ENCODE measurements at places on chromosomes 16 and 17.

DNA sequence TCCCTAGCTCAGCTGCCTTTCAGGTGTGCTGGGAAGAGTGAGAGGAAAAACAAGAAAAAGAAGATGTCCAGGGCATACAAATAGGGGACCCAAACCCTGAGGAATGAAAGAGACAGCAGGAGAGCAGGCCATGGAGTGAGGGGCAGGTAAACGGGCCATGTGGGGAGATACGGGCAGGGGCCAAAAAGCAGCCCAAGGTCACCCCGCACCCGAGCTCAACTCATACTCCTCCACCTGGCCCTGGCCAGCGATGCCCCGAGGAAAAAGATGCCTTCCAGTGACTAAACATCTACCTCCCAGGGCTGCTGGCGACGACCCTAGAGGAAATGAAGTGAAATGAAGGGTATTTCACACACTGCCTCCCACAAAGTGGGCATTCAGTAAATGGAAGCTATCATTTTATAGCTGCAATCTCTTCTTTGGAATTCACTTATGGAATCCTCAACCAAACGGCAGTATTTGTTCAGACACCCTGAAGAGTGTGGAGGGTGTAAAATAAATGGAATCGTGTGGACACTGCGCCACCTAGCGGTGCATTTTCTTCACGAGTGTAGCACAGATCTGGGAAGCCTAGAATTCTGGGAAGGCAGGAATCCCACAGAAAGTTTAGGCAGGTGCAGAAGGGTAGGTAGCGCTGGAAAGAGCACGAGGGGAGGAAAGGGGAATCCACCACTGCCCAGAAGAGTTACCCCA, 14.9 kb downstream of the ELAC2 start:
- peak; percentile 27 for DNase-seq

DNA sequence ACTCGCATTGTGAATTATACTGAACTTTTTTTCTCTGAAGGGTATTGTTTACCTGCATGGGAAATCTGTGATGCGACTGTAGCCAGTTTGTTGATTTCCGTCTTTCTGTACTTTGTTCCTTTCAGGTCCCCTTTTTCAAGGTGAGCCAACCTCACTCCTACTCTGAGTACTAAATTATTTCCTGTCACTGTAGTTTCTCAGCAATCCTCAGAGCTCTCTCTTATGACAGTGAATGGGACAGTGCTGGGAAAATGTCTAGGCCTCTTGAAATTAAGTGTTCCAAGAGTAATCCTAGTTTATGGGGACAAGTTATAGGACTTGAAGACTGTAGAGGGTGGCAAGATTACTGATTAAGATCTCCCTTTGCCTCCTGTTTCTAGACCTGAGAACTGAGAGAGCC, 167.6 kb downstream of the CNTNAP4 start:
- DNase-seq = no peak

DNA sequence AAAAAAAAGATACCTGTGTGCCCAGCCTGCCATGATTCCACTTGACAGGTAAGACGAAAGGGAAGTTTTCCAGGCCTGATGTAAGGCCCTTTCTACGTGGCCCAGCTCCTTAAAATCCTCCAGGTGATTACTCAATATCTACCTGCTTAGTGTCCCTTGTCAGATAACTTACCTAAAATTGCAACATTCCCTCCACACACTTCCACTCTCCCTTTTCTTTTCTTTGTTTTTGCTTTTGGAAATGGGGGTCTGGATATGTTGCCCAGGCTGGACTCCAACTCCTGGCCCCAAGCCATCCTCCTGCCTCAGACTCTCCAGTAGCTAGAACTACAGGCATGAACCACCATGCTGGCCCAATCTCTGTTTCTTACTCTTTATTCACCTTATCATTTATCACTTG, 7.2 kb upstream of the PLXDC1 start:
- no peak for DNase-seq

GRCh38 chr17:48625495-48626244, 488 bp downstream of the HOXB9 start:
- DNase-seq = peak; percentile 35

- no peak for DNase-seq
Measured at GRCh38 chr16:17311333-17312093, 159.2 kb downstream of the XYLT1 start.

DNA sequence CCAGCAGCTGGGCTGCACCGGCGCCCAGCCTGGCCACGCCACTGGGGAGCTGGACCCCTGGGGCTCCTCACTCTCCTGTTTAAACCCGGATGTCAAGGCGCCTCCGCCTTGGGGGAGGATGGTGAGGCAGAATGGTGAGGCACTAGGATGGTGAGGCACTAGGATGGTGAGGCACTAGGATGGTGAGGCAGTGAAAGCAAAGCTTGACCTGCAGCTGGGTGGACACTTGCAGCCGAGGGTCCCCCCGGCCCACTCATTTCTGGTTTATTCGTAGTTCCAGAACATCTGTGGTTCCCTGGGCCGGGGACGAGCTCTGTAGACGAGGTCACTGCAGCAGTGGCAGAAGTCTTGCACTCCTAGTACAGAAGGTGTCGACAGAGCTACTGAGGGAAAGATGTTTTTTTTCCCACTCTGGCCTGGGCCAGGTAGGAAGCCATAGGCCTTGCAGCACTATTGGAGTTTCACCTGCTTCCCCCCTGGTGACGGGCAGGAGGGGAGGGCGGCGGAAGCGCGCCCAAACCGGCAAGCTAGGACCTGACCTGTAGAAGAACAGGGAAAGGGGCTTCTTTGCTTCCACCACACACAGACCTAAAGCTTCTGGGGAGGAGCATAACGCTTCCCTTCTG, 1.1 kb upstream of the HNF1B start:
- no peak for DNase-seq

DNA sequence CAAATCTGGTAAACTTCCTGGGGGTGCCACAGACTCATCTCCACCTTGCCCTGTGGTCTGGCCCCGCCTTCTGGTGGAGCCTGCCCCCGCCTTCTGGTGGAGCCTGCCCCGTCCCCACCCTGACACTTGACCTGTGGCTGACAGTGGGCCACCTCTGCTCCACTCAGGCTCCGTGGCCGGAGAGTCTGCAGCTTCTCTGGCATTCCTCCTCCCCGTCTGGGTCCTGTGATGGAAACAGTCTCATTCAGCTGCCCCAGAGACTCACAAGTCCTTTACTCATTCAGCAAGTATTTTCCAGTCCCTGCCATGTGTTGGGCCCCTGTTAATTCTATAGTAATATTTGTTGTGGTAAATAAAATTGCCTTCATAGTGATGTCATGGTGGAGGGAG, 21.0 kb upstream of the G6PC1 start:
- DNase-seq = no peak

DNA sequence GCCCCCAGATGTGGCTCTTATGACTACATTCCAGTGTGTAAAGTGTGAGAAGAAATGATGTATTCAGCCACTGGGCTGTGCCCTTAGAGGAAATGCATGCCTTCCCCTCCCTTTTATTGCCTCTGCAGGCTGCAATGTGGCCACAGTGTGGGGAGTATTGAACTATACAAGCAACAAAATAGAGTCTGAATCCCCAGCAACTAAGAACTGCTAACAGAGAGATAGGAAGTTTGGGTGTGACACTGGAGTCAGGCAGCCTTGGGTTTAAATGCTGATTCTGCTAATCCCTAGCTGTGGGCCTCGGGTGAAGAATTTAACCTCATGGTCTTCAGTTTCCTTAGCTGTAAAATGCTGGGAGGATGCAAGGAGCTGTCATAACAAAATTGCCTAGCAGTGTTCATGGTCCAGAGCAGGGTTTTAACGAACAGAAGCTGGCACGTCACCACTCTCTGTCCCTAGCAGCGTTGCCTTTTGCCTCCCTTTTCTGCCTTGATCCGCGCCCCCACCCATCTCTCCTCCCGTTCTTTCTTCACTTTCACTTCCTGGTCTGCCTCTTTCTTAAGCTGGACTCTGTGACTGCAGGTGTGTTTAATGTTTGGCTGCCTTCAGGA, 50.3 kb downstream of the KPNA2 start:
- DNase-seq = peak; percentile 17

- DNase-seq = no peak
Measured at GRCh38 chr16:64287655-64288528, 834.0 kb downstream of the CDH11 start.

GRCh38 chr16:82134846-82135245, 35.2 kb downstream of the MPHOSPH6 start:
- no peak for DNase-seq

DNA sequence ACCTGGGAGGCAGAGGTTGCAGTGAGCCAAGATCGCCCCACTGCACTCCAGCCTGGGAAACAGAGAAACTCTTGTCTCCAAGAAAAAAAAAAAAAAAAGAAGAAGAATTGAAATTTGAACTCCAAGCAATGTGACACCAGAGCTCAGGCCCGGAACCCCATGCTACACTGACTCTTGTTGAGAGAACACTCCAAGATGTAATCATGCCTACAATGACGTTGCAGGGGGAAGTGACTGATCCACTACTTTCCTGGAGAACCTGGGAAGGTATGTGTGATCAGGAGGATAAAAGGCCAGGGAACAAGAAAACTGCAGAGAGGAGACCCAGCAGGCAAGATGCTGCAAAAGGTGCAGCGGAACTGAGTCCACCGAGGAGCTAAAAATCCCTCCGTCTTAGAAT, 57.9 kb downstream of the ADCY9 start:
- DNase-seq = no peak

- DNase-seq = no peak
Measured at GRCh38 chr17:58677194-58677880, 14.5 kb downstream of the TEX14 start.

DNA sequence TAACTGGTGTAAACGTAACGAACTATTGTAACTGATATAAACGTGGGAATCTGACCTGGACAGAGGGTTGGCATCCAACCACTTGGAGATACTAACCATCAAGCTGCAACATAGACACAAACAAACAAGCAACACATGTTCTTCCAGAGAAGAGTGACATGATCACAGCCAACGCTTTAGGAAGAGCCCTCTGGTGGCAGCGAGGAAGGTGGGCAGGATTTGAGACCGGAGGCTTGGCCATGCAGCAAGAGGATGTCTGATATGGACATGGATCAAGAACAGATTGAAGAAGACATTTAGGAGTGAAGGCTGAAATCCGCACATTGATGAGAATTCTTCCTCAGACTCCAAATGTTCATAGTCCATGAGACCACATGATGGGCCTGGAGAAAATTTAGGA, 40.3 kb upstream of the TNRC6A start:
- DNase-seq = no peak

DNA sequence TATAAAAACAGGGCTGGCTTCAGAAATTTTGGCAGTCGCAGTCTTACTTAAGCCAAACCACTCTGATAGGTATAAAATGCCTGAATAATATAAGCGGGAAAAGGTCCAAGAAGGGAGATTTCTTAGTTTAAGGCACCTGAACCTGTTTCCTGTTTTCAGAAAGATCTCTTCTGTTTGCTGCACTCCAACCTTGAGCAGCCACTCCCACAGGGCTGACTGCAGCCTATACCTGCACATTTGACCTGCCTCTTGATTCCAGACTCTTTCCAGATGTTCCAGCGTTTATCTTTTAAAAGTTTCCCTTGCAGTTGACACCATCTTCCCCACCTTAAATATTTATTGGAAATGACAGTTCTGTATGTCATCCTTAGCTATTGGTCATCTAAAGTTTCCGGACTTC, 132.2 kb downstream of the SKAP1 start:
- no peak for DNase-seq

DNA sequence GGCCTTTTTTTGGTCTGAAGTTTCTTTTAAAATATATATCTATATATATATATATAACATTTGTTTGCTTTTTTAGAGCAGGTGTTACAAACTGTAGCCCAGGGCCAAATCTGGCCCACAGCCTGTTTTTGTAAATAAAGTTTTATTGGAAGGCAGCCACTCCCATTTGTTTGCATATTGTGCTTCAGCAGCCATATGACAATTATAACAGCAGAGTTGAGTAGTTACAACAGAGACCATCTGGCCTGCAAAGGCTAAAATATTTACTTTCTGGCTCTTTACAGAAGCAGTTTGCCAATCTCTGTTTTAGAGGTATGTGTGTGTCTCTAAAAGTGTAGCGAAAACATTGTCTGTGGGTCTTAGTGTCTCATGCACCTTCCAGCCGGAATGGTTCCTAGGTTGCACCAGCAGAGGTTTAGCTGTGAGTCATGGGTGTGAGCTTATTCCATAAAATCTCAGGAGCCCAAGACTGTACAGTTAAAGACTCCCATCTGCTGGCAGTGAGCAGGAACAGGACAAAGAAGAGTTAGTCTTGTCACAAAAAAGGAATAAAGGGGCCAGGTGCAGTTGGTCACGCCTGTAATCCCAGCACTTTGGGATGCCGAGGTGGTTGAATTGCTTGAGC, 23.8 kb downstream of the LCMT1 start:
- no peak for DNase-seq

- DNase-seq = peak; percentile 8
Measured at GRCh38 chr16:79519448-79519847, 81.1 kb downstream of the MAF start.

- DNase-seq = peak; percentile 52
Measured at GRCh38 chr17:32998111-32998886, 6.7 kb downstream of the SPACA3 start.

DNA sequence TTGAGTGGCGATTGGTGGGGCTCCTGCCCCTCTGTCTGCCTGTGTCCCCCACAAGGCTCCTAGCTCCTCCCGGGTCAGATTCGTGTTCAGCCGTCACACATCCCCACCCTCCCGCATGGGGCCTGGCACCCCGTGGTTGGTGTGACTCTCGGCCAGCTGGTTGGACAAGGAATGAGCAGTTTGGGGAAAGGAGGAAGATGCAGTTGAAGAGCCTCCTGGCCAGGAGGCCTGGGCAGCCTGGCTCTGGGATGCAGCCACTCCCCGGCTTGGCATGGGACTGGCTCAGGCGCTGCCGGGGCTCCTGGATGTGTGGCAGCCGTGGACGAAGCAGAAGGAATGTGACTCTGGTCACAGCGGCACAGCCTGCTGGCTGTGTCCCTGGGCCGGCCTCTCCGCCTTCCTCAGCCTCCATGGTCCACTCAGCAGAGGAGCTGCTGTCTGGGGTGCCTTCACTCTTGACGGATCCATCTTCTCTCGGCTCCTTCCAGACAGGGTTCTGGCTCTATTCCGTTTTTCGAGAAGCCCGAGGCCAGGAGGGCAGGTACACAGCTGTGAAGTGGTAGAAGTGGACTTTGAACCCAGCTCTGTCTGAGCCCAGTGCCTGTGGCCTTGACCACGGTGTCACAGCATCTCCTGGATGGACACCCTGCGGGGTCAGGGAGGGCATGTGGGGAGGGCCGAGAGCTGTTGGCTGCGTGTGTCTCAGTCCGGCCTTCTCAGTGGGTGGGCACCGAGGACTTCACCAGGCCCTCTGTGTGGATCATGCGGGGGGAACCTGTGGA, 2.1 kb downstream of the TRAF7 start:
- DNase-seq = no peak

DNA sequence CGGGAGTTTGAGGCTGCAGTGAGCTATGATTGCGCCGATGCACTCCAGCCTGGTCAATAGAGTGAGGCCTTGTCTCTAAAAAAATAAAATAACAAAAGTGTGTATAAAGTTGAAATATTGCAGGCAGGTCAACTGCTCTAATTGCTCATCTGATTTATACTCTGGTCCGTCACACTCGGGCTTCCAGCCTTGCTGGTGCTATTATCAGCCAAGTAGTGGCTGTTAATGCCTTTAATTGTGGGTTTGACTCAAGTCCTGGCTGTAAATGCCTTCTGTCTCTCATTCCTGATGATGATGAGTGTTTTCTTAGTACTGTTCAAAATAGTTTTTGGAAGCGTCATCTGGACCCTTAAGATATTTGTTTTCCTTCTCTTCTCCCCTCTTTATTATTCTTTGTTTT, 18.4 kb downstream of the SYT17 start:
- DNase-seq = no peak
